GM12892 (cell line): ENCODE measurements at places on chromosomes 7 and 10.

DNA sequence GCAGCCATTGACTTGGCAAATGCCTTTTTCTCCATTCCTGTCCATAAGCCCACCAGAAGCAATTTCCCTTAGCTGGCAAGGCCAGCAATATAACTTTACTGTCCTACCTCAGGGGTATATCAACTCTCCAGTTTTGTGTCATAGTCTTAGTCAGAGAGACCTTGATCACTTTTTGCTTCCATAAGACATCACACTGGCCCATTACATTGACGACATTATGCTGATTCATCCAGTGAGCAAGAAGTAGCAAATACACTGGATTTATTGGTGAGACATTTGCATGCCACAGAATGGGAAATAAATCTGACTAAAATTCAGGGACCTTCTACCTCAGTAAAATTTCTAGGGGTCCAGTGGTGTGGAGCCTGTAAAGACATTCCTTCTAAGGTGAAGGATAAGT lies 649.7 kb upstream of the ANKRD30A start:
- no peak for DNase-seq

- DNase-seq = no peak
Measured at GRCh38 chr7:150434240-150434639, 16.2 kb upstream of the GIMAP8 start.

DNA sequence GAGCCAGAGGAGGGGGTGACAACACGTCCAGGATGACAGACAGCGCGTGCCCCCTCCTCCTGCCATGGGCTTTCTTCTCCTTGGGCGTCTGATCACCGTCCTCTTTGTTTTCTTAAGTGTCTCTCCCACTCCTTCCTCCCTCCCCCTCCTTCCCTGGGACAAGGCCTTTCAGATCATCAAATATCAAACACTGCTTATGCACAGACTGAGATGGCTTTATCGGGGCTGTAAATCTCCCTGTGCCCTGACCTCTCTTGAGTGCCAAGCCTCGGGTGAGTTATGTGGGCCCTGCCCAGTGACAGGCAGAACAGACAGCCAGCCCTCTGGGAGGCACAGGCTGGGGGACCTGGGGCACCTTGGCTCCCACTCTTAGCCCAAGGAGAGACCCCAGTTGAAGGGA lies 116.4 kb downstream of the C10orf105 start:
- DNase-seq = no peak

GRCh38 chr7:40583667-40584444 lies 449.1 kb downstream of the SUGCT start:
- no peak for DNase-seq

DNA sequence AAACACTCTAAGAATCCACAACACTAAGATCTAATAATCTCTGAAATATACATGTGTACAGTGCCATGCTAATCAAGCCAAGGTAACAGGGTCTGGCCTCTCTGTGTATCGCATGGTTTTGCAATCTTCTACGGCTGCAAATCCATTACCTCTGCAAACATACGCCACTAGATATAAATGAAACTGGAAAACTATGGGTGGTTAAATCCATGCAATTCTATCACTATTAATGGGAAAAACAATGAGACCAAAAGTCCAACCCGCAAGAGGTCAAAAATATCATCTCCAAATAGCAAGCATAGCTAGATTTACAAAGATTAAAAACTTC lies 23.0 kb downstream of the SGCE start:
- no peak for DNase-seq

DNA sequence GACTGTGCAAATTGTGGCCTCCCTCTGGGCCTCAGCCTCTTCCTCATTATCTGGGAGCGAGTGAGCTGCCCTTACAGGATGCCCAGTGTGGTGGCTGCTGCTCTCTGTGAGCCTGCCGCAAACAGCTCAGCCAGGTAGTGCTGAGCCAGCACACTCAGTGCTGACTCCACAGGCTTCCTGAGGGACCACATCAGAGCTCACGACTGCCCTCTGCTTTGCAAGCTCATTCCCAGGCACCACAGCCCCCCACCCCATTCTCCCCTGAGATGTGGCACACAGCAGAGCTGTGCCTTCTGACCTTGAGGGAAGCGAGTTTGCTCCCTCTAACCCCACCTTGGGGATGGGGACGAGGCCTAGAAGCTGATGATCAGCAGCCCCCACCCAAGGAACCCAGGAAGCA lies 230.5 kb upstream of the PPP2R2D start:
- DNase-seq = no peak

DNA sequence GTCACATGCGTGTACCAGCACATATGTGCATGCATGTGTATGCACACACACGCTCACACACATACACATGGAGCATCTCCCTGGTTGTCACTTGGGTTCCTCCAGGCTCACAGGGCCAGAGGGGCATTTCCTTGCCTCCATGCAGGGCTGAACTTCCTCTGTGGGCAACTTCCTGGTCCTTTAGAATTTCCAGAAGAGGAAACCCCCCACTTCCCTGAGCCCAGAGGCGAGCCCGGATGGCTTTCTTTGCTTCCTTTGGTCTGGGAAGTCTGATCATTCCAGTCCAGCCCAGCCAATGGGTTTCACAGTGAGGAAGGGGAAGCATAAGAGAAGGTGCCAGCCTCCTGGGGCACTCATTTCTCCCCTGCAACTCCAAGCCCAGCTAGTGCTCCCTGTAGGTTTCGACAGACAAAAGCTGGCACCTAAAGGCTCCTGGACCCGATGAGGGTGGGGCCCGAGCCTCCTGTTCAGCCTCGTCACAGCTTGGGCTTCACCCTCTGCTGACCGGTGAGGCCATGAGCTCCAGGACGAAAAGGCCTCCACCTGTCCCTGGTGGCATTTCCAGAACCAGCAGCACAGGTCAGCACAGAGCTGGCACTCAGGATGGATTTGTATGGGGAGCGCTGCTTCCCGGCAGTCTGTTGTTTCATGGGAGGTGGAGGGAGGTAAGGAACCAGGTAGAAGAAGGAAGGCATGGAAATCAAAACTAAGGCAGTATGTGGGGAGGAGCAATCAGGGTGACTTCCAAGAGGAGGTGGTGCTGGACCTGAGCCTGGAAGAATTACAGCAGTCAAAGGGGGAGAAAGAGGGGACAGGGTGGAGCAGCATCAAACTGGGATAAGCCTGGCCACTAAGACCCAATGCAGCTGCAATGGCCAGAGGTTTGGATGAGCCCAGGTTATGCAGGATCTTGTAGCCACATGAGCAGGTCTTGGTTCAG lies 23.7 kb downstream of the BTBD16 start:
- DNase-seq = no peak
